ENCODE measurements at places on chromosomes 1 and 21. TPM values are rescaled to one million over a fixed set of nuclear protein-coding genes. Genes with fewer than 3 reads are reported as not detected.

The XCL2 gene
- total RNA-seq, result not detected

The KRTAP21-2 gene
- not detected for total RNA-seq

DNA sequence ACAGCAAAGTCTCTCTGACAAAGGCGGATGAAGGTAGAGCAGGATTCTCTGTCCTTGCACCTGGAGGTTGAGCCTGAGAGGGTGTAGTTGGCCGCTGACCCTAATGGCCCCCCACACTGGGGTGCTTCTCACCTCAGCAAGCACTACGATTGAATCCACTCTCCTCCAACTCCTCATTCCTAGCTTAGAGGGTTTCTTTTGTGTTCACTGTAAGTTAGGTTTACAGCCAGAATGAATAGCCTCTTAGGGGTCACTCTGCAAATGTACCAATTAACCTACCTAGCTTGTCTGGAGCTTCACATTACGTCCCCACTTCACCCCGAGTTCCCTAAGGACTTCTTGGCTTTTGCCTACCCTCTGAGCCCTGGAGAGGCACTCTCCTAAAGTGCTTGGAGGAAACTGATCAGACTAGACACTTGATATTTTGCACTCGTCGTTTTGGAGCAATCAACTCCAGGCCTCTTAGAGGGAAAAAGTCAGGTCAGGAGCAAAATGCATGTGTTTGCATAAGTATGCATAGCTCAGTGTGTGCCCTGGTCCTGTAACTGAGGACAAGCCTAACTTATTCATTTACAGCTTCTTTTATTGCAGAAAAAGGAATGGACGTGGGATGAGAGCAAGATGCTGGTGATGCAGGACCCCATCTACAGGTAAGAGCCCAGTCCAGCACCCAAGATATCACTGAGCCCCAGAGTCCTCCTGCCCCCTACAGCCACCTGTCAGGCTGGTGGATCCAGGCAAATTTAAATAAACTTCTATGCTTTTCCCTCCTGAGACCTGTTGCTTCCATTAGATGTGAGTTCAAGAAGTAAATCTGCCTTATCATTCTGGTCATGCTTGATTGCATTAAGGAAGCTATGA lies 76.4 kb downstream of the SPATA46 start:
- no peak for DNase-seq

- no peak for DNase-seq
Measured at GRCh38 chr1:2863648-2863963, 62.1 kb upstream of the TTC34 start.

- no peak for DNase-seq
Measured at GRCh38 chr1:18118078-18118477, 10.5 kb downstream of the IGSF21 start.

- no peak for DNase-seq
Measured at GRCh38 chr21:28272272-28272992, 720.2 kb downstream of the LTN1 start.

Data from Daoy (cell line).